ENCODE measurements at places on chromosomes 13 and 19. TPM values are rescaled to one million over a fixed set of nuclear protein-coding genes. Genes with fewer than 3 reads are reported as not detected.

Gene LHB
- not detected for total RNA-seq

Gene KCNN1
- total RNA-seq: under 0.01 TPM

Gene OR7C1
- total RNA-seq: not detected

Gene RFPL4A
- 2.3 TPM for total RNA-seq

Gene CTXN1
- 2.3 TPM for total RNA-seq

Gene CD33
- not detected for total RNA-seq

Gene ZNF71
- 25.5 TPM for total RNA-seq

Gene ATP1A3
- total RNA-seq: under 0.01 TPM

Gene OLFM2
- total RNA-seq: 2.6 TPM

Gene GPR4
- 4.1 TPM for total RNA-seq

Gene LRRC63
- total RNA-seq: 0.13 TPM

Gene IL27RA
- 7.8 TPM for total RNA-seq
